ENCODE measurements at places on chromosomes 7 and 10.

DNA sequence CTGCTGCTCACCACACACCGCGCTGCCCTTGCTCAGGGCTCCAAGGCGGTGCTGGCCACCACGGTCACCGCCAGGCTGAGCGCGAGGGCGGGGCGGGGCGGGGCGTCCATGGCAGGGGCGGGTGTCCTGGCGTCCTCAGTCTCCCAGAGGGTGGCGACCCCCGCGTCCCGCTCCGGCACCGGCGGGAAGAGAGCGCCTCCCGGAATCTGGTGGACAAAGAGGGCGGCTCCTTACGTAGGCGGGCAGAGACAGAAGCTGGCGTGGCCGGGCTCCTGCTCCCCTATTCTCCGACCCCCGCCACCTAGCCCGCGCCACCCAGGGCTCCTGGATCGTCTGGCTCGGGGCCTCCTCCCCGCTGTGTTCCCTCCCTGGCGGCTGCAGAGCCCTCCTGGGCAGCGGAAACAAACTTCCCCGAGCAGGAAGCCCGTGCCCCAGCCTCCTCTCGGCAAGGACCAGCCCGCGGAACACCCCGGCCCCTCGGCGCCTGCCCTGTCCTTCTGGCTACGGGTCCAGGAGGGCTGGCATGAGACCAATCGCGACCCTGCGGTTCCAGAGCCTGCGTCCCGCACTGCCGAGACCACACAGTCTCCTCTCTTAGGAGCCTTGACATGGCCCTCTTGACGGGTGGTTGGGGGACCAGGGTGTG is 133.8 kb upstream of the ZNF92 start:
- DNase-seq = no peak

DNA sequence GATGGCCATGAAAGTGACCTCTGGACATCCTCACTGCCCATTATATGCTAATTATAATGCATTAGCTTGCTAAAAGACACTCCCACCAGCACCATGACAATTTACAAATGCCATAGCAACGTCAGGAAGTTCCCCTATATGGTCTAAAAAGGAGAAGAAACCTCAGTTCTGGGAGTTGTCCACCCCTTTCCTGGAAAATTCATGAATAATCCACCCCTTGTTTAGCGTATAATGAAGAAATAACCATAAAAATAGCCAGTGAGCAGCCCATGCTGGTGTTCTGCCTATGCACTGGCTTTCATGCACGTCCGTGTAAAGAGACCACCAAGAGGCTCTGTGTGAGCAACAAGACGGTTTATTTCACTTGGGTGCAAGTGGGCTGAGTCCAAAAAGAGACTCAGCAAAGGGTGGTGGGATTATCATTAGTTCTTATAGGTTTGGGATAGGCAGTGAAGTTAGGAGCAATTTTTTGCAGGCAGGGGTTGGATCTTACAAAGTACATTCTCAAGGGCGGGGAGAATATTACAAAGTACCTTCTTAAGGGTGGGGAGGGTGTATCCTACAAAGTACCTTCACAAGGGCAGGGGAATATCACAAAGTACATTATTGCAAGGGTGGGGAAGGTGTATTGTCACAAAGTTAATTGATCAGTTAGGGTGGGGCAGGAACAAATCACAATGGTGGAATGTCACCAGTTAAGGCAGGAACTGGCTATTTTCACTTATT is 45.6 kb downstream of the LBX1 start:
- DNase-seq = no peak

- no peak for DNase-seq
Observed at GRCh38 chr7:119825091-119825655, 447.8 kb upstream of the KCND2 start.

GRCh38 chr7:42348631-42349030 is 111.6 kb upstream of the GLI3 start:
- DNase-seq = no peak

DNA sequence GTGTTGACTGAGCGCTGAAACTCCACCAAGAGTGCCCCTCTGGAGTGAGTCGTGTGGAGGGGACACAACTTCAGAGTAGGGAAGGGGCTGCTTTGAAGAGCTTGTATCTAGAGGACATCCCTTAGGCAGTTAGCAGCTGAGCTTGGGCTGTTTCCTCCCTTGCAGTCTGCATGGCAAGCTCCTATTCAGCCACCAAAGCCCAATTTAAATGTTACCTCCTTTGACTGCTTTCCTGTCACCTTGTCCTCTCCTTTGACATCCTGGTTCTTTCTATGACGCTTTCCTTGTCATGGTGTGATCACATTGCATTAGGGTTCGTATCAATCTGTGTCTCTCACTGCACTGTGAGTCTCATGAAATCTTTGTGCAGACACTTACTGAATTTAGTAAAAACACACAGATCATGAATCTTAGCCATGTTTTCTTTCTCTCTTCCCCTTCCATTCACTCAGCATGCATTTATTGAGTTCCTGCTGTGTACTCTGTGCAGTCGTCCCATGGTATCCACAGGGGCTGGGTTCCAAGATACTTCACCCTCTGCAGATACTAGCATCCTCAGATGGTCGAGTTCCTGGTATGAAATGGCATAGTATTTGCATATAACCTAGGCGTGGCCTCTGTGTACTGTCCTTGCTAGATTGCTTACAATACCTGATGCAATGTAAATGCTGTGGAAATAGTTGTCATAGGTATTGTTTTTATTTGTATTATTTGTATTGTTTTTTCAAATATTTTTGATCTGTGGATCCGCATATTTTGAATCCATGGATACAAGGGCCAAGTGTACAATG is 228.5 kb downstream of the CCDC3 start:
- DNase-seq = no peak

DNA sequence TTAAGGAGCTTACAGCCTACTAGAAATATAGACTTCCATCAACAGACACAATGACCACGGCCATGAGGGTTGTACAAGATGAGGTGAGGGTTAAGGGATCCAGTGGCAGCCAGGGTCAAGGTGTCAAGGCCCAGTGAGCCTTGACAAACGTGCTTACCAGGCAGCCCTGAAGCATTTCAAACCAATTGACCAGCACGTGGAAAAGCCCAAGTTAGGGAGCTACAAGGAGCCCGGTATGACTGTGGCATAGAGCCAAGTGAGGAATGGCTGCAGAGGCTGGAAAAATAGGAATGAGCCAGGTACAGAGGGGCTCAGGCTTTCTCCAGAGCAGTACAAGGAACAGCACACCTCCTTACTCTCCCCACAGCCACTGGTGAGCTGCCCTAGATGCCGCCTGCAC is 12.7 kb downstream of the AFAP1L2 start:
- DNase-seq = no peak

DNA sequence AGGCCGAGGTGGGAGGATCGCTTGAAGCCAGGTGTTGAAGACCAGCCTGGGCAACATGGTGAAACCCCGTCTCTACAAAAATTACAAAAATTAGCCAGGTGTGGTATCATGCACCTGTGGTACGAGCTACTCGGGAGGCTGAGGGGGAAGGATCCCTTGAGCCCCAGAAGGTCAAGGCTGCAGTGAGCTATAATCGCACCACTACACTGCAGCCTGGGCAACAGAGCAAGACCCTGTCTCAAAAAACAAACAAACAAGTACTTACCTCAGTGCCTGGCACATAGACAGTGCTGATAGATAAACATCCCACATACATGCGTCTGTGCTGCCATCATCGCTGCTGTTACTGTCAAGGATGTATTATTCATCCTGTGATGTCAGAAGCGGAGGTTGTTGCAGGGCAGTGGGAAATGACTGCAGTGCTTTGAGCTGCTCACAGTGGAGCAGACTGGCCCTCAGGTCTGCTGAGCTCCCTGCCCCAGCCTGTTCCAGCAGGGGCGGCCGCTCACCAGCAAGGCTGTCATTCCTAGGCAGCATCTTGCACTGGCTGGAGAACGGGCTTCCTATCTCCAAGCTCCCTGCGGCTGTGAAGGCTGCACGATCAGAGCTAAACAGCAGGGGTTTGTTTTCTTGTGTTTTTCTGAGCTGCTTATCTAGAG is 18.6 kb downstream of the FOXK1 start:
- DNase-seq = no peak

DNA sequence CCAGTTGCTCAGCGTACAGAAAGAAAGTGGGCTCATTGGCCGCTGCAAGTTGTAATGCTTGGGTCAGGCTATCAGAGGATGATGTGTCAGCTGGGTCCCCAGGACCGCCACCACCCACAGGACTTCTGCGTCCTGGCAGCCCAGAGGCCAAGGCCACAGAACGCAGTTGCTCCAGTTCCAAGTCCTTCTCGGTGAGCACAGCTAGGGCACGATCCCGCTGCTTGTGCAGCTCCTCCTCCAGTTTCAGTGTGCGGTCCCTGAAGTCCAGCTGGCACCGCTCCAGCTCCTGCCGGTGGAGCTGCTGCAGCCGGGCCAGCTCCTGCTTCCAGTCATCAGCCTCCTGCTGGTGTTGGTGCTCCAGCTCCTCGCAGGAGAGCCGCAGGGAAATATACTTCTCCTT is 3.0 kb downstream of the GCC1 start:
- no peak for DNase-seq

DNA sequence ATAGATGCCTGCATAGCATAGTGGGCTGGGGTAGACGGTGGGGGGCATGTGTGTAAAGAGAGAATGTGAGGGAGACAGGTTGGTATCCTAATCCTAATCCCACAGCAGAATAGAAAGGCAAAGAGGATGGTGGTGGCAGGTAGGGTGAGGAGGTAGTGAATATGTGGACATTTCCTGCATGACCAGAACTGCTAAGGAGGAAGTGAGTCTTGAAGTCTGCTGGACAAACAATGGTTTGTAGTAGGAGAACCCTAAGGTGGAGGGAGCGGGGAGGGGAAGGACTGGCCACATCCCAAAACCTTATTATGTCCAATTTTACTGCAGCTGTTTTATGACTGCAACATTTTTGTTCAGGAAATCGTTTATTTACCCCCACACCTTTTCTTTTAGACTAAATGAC is 279.7 kb downstream of the AUTS2 start:
- no peak for DNase-seq

DNA sequence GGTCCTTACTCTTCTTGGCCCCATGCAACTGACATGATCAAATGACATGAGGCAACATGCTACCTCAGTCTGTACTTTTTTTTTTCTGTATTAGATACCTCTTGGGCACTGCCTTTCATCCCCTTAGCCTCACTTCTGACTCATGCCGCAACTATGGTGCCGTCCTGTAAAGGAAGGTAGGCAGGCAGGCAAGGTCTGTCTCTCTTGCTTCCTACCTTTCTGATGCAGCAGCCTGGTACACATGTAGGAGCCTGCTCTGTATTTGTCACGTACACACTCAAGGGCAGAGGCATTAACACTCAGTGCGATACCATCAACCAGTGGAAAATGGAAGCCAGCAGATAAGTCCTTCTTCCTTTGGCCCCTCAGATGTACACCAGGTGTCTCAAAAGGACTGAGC is 146.7 kb downstream of the ATE1 start:
- DNase-seq = no peak

- no peak for DNase-seq
Observed at GRCh38 chr7:49638166-49638565, 135.3 kb upstream of the VWC2 start.

GRCh38 chr7:75623390-75624133 is 115.2 kb downstream of the HIP1 start:
- DNase-seq = no peak

DNA sequence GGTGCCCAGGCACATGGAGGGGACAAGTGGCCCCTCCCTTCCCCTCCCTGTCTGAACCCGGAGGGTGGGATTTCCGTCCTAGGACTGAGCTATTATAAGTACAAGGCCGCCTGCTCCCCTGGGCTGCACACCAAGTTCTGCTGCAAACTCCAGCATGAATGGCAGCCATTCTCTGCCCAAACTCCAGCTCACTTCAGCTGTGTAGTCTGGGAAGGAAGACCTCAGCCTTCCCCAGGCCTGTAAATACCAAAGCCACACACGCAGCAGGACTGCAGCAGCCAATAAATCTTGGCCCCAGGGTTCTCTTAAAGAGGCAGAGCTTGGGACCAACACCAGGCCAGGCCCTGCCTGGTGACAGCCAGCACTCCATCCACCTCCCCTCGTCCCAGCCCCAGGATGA is 291.3 kb upstream of the ZMIZ1 start:
- no peak for DNase-seq

DNA sequence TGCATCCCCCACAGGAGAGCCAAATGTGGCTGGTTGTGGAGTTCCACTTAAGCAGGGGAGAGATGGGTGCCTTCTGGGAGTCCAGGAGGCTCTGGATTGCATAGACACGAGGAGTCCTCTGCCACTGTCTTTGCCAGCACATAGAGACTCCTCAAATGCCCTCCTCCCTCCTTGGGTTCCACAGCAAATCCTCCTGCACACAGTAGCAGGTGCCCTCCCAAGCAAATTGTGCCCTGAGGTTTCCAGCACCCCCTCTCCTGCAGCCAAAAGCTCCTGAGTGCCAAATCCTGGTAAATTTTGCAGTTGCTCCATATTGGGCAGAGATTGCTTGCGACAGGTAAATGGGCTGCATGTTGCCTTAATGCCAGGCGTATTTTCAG is 5.8 kb downstream of the EVX1 start:
- no peak for DNase-seq

- DNase-seq = no peak
Observed at GRCh38 chr10:104664205-104664604, 23.1 kb downstream of the SORCS3 start.

GRCh38 chr7:88357781-88358525 is 51.3 kb upstream of the STEAP4 start:
- no peak for DNase-seq

GRCh38 chr10:104020020-104020419 is 53.1 kb downstream of the SLK start:
- no peak for DNase-seq

DNA sequence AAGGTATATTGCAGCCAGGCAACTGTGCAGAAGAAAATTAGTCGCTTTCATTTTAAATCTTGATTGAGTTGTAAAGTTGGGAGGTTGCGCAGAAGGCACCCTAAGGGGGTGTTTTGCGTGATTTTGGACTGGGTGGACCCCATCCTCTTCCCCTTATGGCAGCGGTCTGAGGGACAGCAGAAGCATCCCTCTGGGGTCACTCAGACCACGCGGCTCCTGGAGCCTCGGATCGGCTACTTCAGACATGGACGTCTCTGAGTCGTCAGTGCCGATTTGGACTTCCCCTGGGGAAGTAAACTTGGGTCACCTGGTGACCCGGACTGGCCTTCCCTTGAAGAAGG is 639.0 kb upstream of the DPP6 start:
- no peak for DNase-seq

GRCh38 chr7:55465691-55466090 is 100.6 kb downstream of the LANCL2 start:
- DNase-seq = no peak

- DNase-seq = no peak
Observed at GRCh38 chr7:115227473-115228235, 305.8 kb downstream of the MDFIC start.

- DNase-seq = no peak
Observed at GRCh38 chr10:7892146-7892545, 73.8 kb downstream of the TAF3 start.

GRCh38 chr7:66732439-66732838 is 8.1 kb upstream of the RABGEF1 start:
- DNase-seq = no peak

Data from GDM1 (cell line).